ENCODE measurements at places on chromosomes 4 and X.

DNA sequence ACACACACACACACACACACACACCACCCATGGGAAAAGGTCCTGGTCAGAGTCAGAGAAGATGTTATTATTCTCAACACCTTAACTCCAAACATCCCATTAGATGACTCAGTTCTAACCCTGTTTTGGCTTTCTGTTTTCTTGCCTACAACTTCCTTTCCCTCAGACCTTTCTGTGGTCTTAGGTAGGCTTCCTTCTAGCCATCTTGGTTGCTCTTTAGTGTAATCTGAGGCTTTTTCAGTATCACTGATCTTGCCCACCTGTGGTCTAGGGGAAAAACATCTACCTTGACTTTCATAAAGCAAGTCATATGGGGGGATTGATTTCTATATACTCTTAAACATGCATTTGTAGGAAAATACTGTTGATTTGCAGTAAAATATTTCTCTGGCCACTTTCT lies 56.9 kb downstream of the ATG4A start:
- no peak overlapping the region for H3K27ac ChIP-seq
- H3K36me3 ChIP-seq: peaks cover 17% of the 10 kb centered on the region
- no peak overlapping the region for H3K4me3 ChIP-seq
- ATAC-seq: no peak
- H3K27me3 ChIP-seq: no peaks in the 10 kb centered on the region

GRCh38 chr4:153119626-153120025 lies 84.6 kb upstream of the TRIM2 start:
- no peak overlapping the region for H3K27ac ChIP-seq
- ATAC-seq: no peak
- H3K27me3 ChIP-seq: no peaks in the 10 kb centered on the region
- H3K4me3 ChIP-seq: no peak overlapping the region
- H3K4me1 ChIP-seq: peaks cover 5% of the 10 kb centered on the region

- no peaks in the 10 kb centered on the region for H3K36me3 ChIP-seq
- no peak overlapping the region for H3K27ac ChIP-seq
- no peak for ATAC-seq
- no peaks in the 10 kb centered on the region for H3K27me3 ChIP-seq
- H3K4me1 ChIP-seq: peaks cover 11% of the 10 kb centered on the region
Observed at GRCh38 chr4:186942758-186943377, 219.2 kb upstream of the FAT1 start.

- ATAC-seq: no peak
- H3K4me1 ChIP-seq: no peaks in the 10 kb centered on the region
- H3K36me3 ChIP-seq: no peaks in the 10 kb centered on the region
Observed at GRCh38 chr4:102219129-102219528, 126.2 kb downstream of the SLC39A8 start.

- no peak overlapping the region for H3K27ac ChIP-seq
- no peaks in the 10 kb centered on the region for H3K4me1 ChIP-seq
- H3K27me3 ChIP-seq: no peaks in the 10 kb centered on the region
- H3K4me3 ChIP-seq: no peak overlapping the region
- H3K36me3 ChIP-seq: no peaks in the 10 kb centered on the region
Observed at GRCh38 chr4:111989817-111990216, 155.4 kb upstream of the FAM241A start.

DNA sequence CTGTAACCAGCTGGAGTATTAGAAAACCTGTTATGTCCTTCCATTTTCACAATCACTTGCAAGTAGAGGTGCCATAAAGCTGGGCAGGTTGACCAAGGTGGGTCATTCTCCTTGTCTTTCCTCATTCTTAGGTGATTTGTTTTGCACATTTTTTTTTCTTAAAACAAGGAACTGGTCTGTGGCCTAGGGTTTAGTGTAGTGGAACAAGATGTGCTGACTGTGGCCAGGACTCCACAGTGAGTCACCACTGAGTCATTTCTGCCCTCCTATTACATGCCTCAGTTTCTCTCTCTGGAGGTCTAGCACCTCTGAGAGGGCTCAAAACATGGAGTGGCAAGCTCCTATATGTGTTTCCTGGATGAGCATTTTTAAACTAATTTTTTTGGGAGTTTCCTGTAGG lies 355.9 kb downstream of the GPM6A start:
- no peak overlapping the region for H3K4me3 ChIP-seq
- H3K27me3 ChIP-seq: no peaks in the 10 kb centered on the region

- no peak overlapping the region for H3K27ac ChIP-seq
- H3K4me1 ChIP-seq: no peaks in the 10 kb centered on the region
- ATAC-seq: peak; percentile 50
Observed at GRCh38 chrX:31036895-31037294, 34.9 kb downstream of the FTHL17 start.

GRCh38 chrX:151816934-151817333 lies 82.4 kb downstream of the CNGA2 start:
- no peak overlapping the region for H3K4me3 ChIP-seq
- no peaks in the 10 kb centered on the region for H3K4me1 ChIP-seq

- H3K36me3 ChIP-seq: no peaks in the 10 kb centered on the region
- ATAC-seq: no peak
- H3K4me3 ChIP-seq: no peak overlapping the region
- no peaks in the 10 kb centered on the region for H3K4me1 ChIP-seq
- no peak overlapping the region for H3K27ac ChIP-seq
Observed at GRCh38 chr4:68209003-68209402, 36.5 kb downstream of the TMPRSS11B start.
